ENCODE measurements at places on chromosomes 7 and 10. TPM values are rescaled to one million over a fixed set of nuclear protein-coding genes. Genes with fewer than 3 reads are reported as not detected.

BMS1 gene
- 5.3 TPM for polyA plus RNA-seq

TMEM236 gene
- polyA plus RNA-seq, result not detected

RBM20 gene
- 0.64 TPM for polyA plus RNA-seq

ZWINT gene
- 43.4 TPM for polyA plus RNA-seq

LIPN gene
- polyA plus RNA-seq, result not detected

ACSM6 gene
- not detected for polyA plus RNA-seq

GBX1 gene
- not detected for polyA plus RNA-seq

NAMPT gene
- polyA plus RNA-seq, result 25.5 TPM

SPDYE2B gene
- not detected for polyA plus RNA-seq

ZNF727 gene
- polyA plus RNA-seq, result not detected

SLC26A3 gene
- polyA plus RNA-seq, result not detected

AKR1B15 gene
- polyA plus RNA-seq, result not detected

GRM3 gene
- polyA plus RNA-seq, result not detected

HHEX gene
- 1.1 TPM for polyA plus RNA-seq

AMZ1 gene
- polyA plus RNA-seq, result 0.15 TPM

OR2A7 gene
- polyA plus RNA-seq, result not detected

AGR2 gene
- polyA plus RNA-seq, result not detected

TRIM50 gene
- polyA plus RNA-seq, result not detected

Measured in SK-N-SH (cell line).